ENCODE measurements at places on chromosomes 2 and 18.

GRCh38 chr2:222592176-222592575 is 63.7 kb downstream of the FARSB start:
- DNase-seq = no peak

- peak; percentile 30 for DNase-seq
These were observed 370.6 kb upstream of the UBE2E3 start for GRCh38 chr2:180609626-180610340.

GRCh38 chr2:109305490-109306167 is 176.6 kb downstream of the SH3RF3 start:
- no peak for DNase-seq

DNA sequence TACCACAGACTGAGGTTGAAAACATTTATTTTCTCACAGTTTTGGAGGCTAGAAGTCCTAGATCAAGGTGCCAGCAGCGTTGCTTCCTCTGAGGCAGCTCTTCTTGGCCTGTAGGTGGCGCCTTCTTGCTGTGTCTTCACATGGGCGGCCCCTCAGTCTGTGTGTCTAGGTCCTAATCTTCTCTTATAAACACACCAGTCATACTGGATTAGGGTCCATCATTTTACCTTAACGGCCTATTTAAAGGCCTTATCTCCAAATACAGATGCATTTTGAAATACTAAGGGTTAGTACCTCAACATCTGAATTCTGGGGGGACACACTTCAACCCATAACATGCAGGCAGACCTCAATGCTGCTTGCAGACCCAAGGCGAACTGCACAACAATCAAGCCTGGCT is 4.4 kb upstream of the RMC1 start:
- DNase-seq = peak; percentile 48

DNA sequence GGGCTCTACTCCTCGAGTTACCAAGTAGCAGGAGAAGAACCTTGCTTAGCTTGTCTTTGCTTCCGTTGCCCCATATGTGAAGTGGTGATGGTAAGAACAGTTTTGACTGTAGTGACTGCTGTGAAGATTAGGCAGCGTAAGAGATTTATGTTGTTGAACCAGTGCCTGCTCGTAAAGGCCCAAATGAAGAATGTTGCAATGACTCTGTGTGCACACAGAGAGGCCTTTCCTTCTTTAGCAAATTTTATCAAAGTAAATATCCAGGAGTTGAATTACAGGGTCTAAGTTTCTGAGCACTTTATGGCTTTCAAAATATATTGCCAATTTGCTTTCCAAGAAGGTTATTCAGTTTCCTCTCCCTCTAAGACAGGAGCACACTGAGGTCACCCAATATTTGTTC is 14.5 kb downstream of the NTSR2 start:
- no peak for DNase-seq

- no peak for DNase-seq
These were observed 15.4 kb upstream of the TET3 start for GRCh38 chr2:73969356-73969755.

DNA sequence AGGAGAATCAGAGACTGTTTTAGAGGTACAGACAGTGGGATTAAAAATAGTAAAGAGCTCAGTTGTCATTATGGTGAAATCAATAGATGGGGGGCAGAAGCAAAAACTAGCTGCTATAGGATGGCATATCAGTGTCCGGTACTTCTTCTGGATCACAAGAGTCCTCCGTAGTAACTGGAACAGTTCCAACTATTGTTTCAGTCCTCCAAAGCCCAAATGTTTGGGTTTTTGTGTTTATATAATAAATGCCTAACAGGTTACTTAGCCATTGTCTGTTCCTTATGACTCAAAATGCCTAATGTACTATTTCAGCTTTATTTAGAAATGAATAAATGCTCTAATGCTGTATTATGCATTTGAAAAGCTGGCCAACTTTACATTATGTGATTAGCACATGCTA is 401.2 kb downstream of the PTH2R start:
- DNase-seq = no peak

DNA sequence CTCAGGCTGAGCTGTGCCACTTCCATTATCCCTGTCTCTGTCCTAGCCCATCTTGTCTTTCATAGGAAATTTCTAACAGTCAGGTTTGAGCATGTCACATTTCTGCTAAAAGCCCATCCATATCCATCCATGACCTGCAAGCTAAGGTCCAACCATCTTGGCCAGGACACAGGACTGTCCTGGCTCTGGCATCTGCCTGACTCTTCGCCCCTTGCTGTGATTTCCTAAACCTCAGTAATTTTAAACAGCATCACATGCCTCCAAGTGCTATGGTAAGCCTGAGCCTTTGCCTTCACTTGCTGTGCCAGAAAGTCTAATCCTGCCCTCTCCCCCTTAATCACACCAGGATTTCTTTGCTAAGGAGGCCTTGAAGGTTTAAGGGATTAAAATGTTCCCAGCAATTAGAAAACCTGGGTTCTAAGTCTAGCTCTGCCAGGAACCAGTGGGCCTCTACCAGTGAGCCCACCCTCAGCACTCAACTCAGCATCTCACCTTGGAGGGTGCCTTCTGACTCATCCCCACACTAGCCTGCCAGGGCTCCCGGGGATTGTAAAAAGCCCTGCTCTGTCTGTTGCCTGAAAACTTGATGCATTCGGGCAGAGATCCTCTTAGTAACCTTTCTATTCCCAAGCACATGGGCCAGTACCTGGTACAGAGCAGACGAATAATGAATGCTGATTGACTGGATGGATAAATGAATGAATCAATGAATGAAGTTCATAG is 411.0 kb downstream of the LRATD1 start:
- DNase-seq = no peak

DNA sequence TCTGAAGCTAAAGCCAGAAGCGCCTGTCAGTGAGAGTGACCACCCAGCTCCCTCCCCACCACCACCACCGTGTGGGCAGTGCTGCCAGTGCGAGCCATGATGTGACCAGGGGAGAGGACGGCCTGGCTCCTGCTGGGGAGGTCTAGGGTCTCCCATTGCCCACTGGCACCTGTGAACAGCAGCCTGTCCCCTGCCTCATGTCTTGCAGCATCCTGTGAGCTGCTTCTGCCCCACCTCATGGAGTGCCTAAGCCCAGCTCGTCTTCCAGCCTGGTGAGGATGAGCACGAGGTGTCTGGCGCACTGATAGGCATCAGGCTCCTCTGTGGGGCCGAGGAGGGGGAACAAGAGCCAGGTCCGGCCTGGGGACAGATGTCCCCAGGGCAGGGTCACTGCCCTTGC is 61.4 kb downstream of the FAM168B start:
- no peak for DNase-seq

DNA sequence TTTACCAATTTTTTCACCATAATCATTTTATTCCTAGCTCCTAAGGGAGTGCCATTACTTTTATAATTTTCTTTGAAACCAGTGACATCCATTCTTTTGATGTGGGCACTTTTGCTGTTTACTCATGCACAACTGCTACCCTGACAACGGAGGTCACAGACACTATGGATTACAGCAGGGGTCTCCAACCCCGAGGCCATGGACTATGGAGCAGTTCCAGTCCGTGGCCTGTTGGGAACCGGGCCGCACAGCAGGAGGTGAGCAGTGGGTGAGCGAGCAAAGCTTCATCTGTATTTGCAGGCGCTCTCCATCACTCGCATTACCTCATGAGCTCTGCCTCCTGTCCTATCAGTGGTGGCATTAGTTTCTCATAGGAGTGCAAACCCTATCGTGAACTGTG is 34.6 kb downstream of the PRPF40A start:
- DNase-seq = no peak

DNA sequence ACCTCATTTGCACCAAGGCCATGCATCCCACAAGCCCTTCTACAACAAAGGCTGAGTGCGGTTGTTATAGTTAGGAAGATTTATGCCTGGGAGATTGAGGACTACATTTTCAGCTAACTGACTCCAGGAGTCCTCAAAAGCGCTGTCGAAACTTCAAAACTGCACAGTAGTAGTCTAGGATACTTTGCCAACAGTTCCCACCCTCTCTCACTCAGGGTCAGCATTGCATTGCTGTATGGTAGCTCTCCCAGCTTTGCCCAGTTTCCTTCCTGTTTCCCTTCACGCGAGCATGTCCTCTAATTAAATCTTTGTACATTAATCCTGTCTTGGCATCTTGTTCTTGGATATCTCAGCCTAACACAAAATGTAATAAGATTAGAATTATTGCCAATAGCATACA is 420.6 kb upstream of the UBE2E3 start:
- DNase-seq = no peak

- DNase-seq = no peak
These were observed 81.9 kb downstream of the CD226 start for GRCh38 chr18:69865776-69866175.

DNA sequence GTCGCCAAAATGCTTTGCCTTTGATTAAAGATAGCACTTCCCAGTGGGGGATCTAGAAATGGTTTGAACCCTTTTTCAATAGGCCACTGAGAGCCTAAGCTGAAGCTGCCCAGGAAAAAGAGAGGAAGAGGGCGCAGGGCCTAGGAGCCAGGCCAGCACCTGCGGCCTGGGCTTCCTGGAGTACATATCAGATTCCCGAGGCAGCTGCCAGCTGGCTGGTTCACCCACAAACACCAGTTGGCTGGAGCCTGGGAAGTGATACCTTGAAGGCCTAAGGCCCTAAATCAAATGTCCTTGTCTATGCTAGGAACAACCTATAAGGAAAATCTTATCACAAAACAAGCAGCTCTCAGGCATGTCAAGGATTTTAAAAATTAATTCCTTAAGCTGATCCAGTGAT is 37.1 kb downstream of the ANKRD44 start:
- peak; percentile 90 for DNase-seq

DNA sequence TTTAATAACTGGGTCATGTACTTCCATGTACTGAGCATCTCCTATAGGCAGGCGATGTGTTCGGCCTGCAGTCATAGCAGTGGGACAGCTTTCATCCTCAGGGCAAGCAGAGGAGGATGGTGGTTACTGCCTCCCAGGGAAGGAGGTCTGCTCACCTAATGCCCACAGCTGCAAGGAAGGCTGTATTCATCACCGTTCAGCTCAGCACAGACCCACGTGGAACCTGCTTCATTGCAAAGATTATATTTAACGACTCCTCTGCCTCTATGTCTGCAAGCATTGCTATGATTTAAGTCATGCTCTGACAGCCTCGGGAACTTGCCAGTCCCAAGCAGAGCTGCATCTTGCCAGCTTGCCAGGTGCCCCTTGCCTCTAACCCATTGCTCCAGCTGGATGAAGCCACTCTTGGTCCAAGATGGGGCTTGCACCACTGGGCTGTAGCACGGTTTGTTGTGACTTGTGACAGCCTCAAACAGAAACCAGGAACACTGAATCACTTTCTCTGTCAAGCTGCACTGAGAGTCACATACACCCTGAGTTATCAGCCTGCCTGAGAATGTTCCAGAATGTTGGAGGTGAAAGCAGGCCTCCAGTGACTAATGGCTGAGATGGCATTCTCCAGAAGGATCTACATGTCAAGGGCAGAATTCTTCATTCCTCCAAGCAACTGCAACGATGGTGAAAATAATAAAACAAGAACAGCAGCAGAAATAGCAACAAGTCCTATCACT is 651.1 kb upstream of the ID2 start:
- no peak for DNase-seq

GRCh38 chr18:48035556-48035860 is 105.0 kb upstream of the SMAD2 start:
- DNase-seq = no peak

DNA sequence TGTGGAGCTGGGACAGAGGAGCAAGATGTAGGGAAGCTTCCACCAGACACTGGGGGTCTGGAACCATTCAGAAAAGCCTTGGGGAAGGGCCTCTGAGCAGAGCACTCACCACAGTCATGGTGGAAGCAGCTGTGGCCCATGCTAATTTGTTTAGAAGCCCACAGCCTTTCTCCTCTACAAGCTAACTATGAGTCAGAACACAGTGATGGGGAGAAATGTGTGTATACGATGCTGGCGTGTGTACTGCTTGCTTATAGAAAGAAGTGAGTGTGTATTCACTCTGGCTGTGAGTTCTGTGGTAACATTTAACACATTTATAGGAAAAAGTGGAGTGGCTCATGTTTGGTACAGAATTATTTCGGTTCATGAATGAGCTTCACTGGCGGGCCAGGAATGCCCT is 157.0 kb upstream of the ACAA2 start:
- no peak for DNase-seq

GRCh38 chr2:239401881-239402233 is 1.0 kb upstream of the HDAC4 start:
- DNase-seq = peak; percentile 77

GRCh38 chr2:43363120-43363519 is 136.7 kb upstream of the ZFP36L2 start:
- no peak for DNase-seq

DNA sequence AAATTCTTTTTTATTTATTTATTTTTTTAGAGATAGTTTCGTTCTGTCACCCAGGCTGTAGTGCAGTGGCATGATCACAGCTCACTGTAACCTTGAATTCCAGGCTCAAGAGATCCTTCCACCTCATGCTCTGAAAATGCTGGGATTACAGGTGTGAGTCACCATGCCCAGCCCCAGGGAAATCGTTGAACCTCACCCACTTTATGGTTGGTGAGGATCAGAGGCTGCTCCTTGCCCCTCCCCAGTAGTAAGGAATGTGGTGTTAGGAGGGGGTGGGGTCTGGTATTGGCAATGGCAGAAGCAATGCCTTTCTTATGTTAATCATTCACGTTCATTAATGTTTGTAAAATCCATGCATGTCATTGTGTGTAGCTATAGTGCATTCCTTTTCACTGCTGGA is 161.9 kb downstream of the SUCLG1 start:
- DNase-seq = no peak

- no peak for DNase-seq
These were observed 102.2 kb downstream of the PTGR3 start for GRCh38 chr18:75106746-75107145.

DNA sequence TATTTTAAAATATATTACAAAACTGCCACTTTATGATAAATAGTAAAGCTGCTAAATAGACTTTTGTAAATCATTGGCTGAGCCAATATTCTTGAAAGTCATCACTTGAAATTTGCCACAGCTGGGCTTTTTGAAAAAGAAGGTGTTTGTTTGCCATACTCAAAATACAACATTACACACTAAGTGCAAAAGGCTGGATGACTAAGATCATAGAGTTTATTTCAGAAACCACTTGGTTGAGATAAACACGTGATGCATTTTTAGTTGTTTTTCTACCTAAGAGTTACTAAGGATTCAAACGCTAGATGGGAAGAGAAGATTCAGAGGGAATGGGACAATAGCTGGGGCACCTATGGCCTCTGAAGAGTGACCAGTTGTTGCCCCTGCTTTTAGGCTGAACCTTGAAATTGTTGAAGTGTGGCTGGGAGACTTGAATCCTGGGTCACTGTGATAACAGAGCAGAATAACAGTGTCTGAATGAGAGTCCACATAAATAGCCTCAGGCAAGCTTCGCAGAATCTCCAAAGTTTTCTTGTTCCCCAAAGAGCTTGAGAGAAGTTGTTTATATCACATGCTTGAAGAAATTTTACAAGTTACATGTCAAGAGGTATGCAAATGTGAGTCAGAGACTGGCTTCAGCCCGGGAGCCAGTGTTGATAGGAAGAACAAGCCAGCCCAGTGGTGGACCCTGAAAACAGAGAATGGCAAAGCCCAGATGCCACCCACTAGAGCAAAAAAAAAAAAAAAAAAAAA is 409.8 kb downstream of the GPD2 start:
- DNase-seq = no peak

GRCh38 chr2:225400546-225401400 is 1.3 kb downstream of the NYAP2 start:
- peak; percentile 11 for DNase-seq

Measured in DMS79 treated with DMSO at 0.1 percent for 48 hours (cell line).